ENCODE measurements at places on chromosomes 3 and 15.

- DNase-seq = no peak
These were observed 54.5 kb downstream of the PSMD6 start for GRCh38 chr3:63968612-63969350.

DNA sequence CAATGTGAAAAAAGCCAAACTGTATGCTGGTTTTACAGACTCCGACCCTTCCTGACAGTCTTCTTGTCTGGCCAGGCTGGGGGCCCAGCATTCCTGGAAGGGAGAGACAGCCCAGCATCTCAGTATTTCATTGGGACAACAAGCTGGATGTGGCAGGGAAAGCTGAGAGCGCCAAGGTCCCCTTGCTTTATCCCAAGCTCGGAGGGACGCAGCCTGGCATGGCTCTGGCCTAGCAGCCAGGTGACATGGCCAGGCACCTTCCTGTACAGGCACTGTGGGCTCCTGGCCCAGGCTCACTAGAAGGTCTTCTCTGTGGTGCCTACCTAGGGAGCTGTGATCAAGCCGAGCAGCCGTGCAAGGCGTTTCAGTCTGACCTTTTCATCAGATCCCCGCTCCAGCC lies 33.0 kb downstream of the UMPS start:
- no peak for DNase-seq

- no peak for DNase-seq
These were observed 196.7 kb downstream of the EPHA6 start for GRCh38 chr3:97010881-97011657.

- no peak for DNase-seq
These were observed 642.9 kb upstream of the KCNMB2 start for GRCh38 chr3:177893331-177893730.

DNA sequence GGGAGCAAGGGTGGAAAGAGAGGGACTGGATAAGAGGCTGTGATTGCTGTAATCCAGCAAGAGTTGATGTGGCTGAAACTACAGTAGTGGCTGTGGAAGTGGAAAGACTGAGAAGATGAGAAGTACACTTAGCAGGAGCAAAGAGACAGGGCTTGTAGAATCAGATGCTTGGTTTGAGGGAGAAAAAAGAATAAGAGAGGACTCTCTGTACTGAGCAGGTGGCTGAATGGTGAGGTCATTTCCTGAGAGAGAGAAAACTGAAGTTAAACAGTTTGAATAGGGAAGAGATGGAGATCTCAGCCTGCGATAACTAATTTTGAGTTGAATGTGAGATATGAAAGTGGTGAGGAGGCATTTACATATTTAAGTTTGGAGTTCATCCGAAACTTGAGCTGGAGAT lies 95.8 kb upstream of the SLC25A36 start:
- DNase-seq = no peak

DNA sequence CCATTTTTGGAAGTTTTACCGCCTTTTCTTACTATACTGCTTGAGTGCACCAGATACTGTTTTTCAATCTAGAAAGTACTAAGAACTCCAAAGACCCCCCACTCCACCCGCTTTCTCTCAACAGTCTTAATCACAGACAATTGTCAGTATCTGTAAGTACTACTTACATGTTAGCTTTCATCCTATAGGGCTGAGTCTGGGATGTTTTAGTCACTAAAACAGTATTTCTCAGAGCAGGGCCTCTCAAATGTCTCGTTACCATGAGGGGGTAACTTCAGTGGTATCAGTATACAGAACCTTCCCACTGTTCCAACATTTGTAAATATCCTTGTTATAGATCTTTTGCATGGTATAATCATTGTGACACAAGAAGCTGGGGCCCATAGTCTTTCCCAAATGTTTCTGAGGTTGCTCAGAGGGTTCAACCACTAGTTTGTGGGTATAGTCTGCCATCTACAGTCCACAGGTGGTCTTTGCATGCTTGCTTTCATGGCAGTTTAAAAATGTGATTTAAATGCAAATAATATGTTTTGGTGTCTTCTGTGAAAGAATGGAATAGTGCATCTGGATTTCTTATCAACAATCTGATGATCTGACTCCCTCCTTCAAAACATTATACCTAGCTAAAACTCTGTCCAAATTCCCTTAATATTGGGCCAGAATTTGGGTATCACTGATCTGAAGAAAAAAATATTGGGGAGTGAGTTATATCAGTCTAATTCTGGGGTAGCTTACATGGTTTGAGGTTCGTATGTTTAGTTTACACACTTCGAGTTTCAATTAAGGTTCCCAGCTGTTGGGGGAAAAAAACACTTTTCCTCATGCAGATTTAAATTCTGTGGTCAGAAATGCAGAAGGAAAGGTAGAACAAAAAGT lies 18.0 kb upstream of the DNAJC13 start:
- no peak for DNase-seq

- no peak for DNase-seq
These were observed 783.0 kb upstream of the ARPP21 start for GRCh38 chr3:34856081-34856947.

DNA sequence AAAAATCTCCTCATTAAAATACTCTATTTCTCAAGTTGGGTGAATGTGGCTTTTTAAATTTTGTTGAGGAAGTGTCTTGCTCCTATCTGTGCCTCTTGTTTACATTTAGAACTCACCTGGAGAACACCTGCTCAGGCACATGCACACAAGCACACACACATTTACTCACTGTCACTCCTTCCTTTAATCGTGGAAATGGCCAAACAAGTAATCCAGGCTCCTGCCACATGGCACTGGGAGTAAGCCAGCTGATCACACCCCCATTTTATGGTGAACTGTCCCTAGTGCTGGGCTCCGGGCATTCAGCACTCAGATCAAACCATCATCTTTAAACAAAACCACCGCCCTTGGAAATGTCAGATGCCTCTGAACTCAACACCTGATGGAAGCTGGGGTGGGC lies 204.7 kb upstream of the BHLHE40 start:
- no peak for DNase-seq

All from psoas muscle (tissue), 8 donors.